CD8-positive, alpha-beta memory T cell (primary cell): ENCODE measurements at places on chromosomes 5 and 9.

DNA sequence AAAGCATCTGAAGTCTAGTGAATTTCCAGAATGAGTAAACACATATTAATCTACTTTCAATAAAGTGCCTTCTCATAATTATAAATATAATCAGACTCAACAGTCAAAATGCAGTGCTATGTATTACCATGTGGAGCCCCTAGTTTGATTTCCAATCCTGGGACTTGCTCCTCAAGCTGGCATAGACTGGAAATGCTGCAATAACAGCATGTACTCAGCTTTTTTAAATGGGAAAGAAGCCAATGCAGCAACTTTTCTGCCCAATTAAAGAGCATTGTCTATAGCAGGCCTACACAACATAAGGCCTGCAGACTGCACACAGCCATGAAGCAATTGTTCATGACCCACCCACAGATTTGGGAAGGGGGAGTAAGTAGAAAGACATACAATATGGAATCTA is 103.2 kb downstream of the NR2F1-AS1 start:
- H3K4me1 ChIP-seq = no peaks in the 10 kb centered on the region
- no peak overlapping the region for H3K4me3 ChIP-seq
- H3K36me3 ChIP-seq = no peaks in the 10 kb centered on the region
- H3K27ac ChIP-seq = no peak overlapping the region

DNA sequence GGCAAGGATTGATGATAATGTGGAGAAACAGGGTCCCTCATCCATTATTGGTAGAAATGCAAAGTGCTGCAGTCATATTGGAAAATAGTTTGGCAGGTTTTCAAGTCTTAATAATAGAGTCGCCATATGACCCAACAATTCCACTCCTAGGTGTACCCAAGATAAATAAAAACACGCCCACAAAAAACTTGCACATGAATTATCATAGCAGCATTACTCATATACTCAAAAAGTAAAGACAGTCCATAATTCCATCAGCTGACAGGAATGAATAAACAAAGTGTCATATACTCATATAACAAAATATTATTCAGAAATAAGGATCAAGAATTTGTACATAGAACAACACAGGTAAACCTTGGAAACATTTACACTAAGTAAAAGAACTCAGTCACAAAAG is 242.9 kb upstream of the FTMT start:
- no peaks in the 10 kb centered on the region for H3K36me3 ChIP-seq
- DNase-seq = no peak
- H3K27ac ChIP-seq = no peak overlapping the region
- no peaks in the 10 kb centered on the region for H3K4me1 ChIP-seq

DNA sequence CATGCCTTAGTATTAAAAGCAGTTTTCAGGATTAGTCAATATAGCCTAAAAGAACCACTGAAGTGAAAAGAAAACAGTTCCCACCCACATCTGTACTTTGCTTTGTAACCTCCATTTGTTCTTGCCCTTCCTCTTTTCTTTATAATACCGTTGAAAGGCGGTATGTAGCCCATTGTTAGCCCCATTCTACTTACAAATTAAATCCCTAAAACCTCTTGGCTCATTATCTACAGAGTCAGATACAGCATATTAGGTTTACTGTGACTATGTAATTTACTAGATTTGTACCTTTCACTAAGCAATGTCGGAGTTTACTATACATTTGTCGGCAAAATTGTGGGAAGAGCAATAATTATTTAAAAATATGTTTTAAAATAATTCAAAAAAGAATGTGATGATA is 17.3 kb downstream of the ALDH1A1 start:
- no peak for DNase-seq
- no peak overlapping the region for H3K27ac ChIP-seq
- no peaks in the 10 kb centered on the region for H3K27me3 ChIP-seq
- no peak overlapping the region for H3K4me3 ChIP-seq
- no peaks in the 10 kb centered on the region for H3K4me1 ChIP-seq
- no peaks in the 10 kb centered on the region for H3K36me3 ChIP-seq

GRCh38 chr5:132819468-132819867 is 6.4 kb downstream of the SOWAHA start:
- no peak overlapping the region for H3K27ac ChIP-seq
- peaks cover 8% of the 10 kb centered on the region for H3K27me3 ChIP-seq
- no peaks in the 10 kb centered on the region for H3K36me3 ChIP-seq
- H3K4me1 ChIP-seq = peaks cover 6% of the 10 kb centered on the region

DNA sequence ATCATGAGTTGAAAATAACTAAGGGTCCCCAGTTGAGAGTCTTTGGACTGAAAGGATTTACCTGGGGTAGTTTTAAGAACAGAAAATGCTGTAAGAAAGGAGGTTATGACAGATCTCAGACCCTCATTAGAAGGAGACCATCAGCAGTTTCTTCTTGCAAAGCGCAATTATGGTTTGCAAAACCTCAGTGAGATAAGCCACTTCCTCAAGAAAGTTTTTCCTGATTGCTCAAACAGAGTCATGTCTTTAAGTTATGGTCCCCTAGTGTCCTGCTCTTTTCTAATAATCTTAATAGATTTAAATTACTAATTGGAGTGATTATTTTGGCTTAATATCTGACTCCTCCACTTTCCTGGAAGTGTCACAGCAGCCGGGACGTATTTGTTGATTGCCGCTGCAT is 293.2 kb upstream of the KLF4 start:
- H3K27ac ChIP-seq = no peak overlapping the region
- no peak for DNase-seq
- H3K4me3 ChIP-seq = no peak overlapping the region
- no peaks in the 10 kb centered on the region for H3K4me1 ChIP-seq
- no peaks in the 10 kb centered on the region for H3K36me3 ChIP-seq
- H3K27me3 ChIP-seq = no peaks in the 10 kb centered on the region
